ENCODE measurements at places on chromosomes 12 and 14.

GRCh38 chr14:75995372-75996041 lies 9.9 kb downstream of the IFT43 start:
- DNase-seq, result no peak

DNA sequence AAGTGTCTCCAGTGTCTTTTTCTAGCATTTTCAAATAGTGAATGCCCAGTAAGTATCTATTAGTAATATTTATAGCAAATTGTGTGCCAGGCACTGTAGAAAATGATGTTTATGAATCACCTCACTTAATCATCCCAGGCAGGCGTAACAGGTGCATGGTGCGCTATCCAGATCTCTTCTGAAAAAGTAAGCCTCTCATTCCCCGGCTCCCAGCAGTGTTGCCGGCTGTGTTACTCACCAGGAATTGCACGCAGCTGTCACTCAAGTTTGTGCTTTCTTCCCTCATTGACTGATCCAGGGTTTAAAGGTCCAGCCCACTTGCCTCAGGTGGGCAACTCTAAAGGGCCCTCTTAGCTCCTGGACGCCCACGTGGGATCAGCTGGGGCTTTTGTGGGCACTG lies 173.8 kb upstream of the RASSF8 start:
- no peak for DNase-seq

- no peak for DNase-seq
Observed at GRCh38 chr12:100995201-100995600, 200.6 kb downstream of the ANO4 start.

GRCh38 chr12:117026343-117026742 lies 72.9 kb downstream of the TESC start:
- DNase-seq, result no peak

DNA sequence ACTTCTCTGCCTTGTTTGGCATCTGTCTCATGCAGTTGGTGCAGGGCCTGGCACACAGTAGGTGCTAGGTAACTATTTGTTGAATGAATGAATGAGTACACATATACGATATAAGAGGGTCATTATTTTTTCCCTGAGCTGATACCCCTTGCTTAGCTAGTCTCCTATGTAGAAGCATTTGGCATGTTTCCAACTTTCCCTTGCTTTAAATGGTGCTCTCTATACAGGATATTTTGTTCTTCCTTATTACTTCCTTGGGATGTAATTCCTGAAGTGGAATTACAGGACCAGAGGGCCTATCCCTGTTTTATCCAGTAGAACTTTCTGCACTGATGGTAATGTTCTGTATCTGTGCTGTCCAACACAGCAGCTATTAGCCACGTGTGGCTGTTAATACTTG lies 250.1 kb upstream of the PWP1 start:
- DNase-seq, result no peak

DNA sequence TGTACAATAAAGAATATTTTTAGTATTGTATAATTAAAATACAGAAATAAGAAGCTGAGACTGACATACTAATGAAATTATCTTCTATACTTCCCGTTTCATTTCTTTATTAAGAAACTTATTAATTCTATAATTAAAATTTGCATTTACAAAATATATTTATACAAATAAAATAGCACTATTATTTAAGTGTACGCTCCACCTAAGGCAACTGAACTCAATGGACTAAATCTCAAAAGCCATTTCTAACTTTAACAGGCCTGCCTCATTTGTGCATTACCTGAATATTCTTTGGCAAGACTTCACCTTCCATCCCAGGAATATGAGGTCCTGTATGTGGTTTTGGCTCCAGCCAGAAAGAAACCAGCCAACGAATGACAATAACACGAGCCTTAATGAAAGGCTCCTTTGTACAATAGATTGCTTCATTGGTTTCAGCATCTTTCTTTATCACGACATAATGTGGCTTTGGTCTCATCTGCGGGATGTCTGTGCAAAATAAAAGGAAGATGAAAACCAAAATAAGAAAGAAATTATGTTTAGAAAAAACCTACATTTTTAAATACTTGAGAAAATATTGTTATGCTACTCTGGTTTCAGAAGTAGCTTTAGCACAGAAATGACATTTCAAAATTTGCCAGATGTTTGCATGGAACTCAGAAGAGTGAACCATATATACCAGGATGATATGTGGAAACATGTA lies 58.7 kb downstream of the RALGAPA1 start:
- no peak for DNase-seq

- no peak for DNase-seq
Observed at GRCh38 chr14:91501951-91502930, 7.9 kb downstream of the PPP4R3A start.

DNA sequence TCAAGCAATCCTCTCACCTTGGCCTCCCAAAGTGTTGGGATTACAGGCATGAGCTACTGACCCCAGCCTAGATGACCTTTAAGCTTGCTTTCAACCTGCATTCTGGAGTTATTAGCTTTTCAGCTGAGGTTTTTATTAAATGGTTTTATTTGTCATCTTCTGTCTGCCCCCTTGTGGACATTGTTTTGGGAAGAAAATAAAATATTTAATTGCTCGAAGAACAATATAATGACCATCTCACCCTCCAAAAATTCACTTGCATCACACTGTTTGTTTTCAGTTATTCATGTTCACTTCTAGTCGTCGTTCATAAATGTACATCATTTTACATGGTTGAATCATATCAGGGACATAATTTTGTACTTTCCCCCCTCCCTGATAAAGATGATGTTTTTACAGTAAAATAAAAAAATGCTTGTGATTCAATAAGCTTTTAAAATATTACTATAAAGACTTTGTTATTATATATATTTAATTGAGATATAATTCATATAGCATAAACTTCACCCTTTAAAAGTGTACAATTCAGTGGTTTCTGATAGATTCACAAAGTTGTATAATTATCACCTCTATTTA lies 10.1 kb upstream of the SPATS2 start:
- DNase-seq, result no peak

- peak; percentile 72 for DNase-seq
Observed at GRCh38 chr12:106247674-106248311, at the start of gene CKAP4. Gene CKAP4, minus strand, starts transcription at chr12:106248020. Its CDS starts 169 bp downstream, at chr12:106247851.

DNA sequence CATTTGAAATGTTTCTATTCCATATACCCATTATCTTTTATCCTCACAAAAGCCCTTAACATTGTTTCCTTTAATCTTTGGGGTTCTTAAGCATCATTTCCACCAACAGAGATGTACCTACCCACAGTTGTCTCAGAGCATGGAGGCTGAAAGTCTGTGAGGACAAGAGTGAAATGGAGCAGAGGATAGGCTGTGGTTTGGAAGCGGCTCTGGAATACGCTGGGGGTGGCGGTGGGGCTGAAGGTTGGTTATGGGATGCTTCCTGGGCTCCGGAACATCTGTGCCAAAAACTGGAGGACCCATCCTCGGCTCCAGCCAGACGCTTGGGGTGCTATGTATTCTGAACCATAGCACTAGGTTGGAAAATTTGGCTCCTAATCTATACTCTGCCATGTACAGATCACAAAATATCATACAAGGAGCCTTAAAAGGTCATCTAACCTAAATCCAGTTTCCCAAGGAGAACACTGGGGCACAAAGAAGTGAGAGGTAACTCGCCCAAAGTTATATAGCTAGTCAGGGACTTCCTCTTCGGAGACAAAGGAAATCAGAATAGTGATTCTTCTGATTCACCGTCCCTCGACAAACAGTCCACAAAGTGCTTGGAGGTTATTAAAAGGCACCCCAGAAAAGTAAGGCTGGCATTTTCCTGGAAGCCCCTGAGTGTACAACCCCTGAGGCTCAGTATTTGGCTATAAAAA lies 2.5 kb downstream of the PPP1R3E start:
- no peak for DNase-seq

DNA sequence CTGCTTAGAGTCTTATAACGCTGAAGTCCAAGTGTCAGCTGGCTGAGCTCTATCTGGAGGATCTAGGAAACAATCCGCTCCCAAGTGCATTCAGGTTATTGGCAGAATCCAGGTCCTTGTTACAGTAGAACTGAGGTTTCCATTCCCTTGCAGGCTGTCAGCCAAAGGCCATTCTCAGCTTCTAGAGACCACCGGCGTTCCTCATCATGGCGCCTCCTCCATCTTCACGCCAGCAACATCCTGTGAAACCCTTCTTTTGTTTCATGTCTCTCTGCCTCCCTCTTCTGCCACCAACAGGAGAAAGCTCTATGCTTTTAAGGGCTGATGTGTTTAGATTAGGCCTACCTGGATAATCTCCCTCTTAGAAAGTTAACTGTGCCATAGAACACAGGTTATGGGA lies 133.0 kb upstream of the RASSF8 start:
- no peak for DNase-seq

DNA sequence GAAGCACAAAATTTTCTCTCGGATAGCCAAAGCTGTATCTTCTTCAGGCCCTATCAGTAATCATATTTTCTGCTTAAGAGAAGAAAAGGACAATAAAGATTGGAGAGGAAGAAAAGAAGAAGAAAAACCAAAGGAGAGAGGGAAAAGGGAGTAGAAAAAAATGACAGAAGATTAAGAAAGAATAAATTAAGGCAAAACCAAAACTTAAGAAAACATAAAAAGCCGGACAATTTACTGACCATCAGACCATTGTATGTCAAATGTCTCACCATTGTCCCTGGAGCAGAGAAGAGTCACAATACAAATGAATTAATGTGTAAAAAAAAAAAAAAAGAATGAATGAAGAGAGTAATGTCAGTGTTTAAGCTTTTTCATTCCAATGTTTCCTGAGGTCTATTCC lies 1274.8 kb downstream of the FSCB start:
- no peak for DNase-seq

GRCh38 chr14:39266525-39266870 lies 32.8 kb downstream of the MIA2 start:
- DNase-seq, result peak; percentile 76

DNA sequence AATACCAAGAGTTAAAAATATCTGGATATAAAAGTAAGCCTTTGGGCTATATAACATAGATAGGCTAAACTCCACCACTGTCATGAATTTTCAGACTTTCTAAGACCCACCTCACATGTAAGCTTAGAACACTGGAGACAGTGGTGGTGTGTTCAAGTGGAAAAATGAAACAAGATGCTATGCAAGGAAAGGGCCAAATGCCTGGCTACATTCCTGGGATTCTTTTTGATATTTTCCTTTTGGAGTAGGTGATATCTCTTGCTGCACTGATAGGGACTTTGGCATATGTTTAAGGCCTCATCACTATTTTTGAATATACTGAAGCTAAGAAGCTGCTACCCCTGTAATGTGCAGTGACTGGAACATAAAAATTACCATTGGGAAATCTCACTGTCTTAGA lies 341.3 kb downstream of the SLC16A7 start:
- no peak for DNase-seq

DNA sequence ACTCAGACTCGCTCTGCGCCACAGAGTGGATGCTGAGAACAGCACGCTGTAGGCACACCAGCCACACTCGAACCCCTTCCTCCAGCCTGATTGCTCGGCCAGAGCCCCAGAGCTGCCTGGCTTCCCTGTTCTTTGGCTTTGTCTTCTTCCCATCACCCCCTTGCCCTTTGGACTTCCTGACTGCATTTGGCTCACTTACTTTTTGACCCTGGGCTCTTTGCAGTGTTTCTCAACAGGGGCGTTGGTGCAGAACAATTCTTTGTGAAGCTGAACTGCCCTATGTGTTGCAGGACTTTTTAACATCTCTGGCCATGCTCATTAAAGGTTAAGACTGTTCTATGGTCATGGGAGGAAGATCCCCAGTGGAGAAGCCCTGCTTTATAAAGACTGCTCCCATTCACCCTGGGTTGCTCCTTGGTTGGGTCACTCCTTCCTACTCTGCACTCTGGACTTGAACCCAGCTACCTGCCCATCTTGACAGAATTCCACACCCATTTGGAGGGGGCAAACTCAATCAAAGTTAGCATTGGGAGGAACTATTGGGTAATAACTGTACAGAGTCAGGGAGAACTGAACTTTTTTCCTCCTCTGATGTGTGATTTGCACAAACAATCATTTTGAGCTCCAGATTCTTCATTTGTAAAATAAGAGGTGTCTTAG lies 127.7 kb upstream of the PLEKHG7 start:
- DNase-seq, result no peak

DNA sequence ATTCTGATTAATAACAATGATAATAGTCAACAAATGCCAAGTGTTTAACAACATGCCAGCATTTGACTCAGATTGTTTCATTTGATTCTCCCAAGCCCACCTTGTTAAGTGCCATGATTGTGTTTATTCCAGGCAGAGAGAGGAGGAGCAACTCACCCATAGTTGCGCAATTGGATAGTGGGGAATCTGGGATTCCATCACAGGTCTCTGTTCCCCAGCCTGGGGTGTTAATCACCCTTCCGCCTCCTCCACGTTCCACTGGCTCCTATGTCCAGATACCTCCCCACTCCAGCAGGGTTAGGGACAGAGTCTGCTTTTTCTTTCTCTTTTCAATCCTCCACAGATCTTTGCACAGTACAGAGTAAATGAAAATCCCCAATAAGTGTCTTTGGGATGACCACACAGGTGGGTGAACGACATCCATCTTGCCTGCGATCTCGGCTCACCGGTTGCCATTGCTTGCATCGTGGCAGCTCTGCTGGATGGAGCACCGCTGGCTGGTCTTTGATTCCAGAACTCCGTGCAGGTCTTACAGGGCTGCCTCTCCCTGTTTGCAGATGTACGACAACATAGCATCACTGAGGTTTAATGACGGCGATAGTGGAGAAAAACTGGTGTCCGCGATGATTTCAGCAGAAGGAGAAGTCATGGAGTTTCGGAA lies 78.8 kb downstream of the DNAH10 start:
- no peak for DNase-seq

GRCh38 chr12:27808841-27809240 lies 28.8 kb upstream of the MANSC4 start:
- no peak for DNase-seq

DNA sequence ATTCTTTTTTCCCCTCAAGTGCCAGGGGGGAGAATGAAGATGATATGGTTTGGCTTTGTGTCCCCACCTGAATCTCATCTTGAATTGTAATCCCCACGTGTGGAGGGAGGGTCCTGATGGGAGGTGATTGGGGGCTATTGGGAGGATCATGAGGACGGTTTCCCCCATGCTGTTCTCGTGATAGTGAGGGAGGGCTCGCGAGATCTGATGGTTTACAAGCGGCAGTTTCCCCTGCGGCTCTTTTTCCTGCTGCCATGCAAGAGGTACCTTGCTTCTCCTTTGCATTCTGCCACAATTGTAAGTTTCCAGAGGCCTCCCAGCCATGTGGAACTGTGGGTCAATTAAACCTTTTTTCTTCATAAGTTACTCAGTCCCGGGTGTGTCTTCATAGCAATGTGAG lies 173.7 kb downstream of the CAND1 start:
- DNase-seq, result no peak

- DNase-seq, result no peak
Observed at GRCh38 chr14:76551906-76552305, 176.0 kb downstream of the ESRRB start.

DNA sequence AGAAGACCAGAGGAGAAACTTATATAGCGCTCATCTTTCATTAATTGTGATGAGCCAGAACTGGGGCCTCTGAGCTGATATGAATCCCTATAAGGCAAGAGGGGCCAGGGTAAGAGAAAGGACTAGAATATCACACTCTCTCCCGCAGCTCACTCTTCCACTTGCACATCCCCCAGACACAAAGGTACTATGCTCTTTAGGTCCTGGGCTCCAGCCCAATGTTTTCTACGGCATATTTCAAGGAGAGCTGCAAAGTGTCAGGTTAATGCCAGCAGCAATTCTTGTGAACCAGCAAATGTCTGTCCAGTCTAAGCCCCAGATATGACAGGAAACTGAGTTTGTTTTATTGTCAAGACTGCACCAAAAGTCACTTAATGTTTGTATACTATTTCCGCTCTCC lies 29.4 kb downstream of the PPP2R5E start:
- no peak for DNase-seq

GRCh38 chr12:93741659-93742109 lies 64.5 kb downstream of the CRADD start:
- DNase-seq, result no peak

GRCh38 chr12:117180758-117181467 lies 9.4 kb downstream of the FBXO21 start:
- no peak for DNase-seq

- DNase-seq, result no peak
Observed at GRCh38 chr14:20564501-20564997, 3.7 kb upstream of the RNASE9 start.

Measured in activated CD8-positive, alpha-beta memory T cell treated with anti-CD3 and anti-CD28 coated beads, Interleukin-2, amount 50 U/mL, for 48 hours (primary cell).